ENCODE measurements at places on chromosomes 6 and 20.
A peak's percentile ranks its signal among the peaks of the same experiment; 100 is the strongest.

DNA sequence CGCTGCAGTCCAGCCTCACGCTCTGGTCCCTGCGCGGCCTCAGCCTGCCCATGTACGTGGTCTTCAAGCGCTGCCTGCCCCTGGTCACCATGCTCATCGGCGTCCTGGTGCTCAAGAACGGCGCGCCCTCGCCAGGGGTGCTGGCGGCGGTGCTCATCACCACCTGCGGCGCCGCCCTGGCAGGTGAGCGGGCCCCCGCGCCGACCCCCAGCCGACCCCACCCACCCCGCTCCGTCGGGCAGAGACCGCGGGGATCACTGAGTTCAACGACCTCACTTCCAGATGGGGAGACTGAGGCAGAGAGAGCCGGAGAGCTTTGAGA, 545 bp downstream of the SLC35D3 start:
- H3K27ac ChIP-seq: no peak overlapping the region
- H3K27me3 ChIP-seq: peaks cover 54% of the 10 kb centered on the region
- peak overlapping the region; percentile 47 for H3K4me3 ChIP-seq
- no peaks in the 10 kb centered on the region for H3K36me3 ChIP-seq
- H3K4me1 ChIP-seq: peaks cover 30% of the 10 kb centered on the region

DNA sequence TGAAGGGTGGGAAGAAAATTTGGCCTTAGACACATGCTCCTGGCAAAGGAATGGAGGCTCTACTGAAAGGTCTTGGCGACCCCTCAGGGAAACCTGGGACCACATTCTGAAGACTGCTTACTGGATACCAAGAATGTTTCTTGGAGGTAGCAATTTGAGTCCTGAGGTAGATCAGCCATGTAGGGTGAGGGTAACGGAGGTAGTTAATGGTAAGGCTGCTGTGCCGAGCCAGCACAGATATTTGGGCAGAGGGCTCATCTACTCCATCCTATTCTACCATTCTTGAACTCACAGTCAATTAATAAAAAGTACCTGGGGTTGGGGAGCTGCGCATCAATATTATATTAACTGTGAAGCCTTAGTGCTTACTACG, 401 bp upstream of the PHF3 start:
- H3K4me3 ChIP-seq: peak overlapping the region; percentile 87
- H3K36me3 ChIP-seq: no peaks in the 10 kb centered on the region
- no peak for DNase-seq
- H3K27ac ChIP-seq: peak overlapping the region; percentile 97
- H3K4me1 ChIP-seq: peaks cover 24% of the 10 kb centered on the region

GRCh38 chr6:90892271-90892670, 305.4 kb upstream of the MAP3K7 start:
- no peak overlapping the region for H3K27ac ChIP-seq
- no peak for DNase-seq
- no peaks in the 10 kb centered on the region for H3K4me1 ChIP-seq
- no peaks in the 10 kb centered on the region for H3K36me3 ChIP-seq

DNA sequence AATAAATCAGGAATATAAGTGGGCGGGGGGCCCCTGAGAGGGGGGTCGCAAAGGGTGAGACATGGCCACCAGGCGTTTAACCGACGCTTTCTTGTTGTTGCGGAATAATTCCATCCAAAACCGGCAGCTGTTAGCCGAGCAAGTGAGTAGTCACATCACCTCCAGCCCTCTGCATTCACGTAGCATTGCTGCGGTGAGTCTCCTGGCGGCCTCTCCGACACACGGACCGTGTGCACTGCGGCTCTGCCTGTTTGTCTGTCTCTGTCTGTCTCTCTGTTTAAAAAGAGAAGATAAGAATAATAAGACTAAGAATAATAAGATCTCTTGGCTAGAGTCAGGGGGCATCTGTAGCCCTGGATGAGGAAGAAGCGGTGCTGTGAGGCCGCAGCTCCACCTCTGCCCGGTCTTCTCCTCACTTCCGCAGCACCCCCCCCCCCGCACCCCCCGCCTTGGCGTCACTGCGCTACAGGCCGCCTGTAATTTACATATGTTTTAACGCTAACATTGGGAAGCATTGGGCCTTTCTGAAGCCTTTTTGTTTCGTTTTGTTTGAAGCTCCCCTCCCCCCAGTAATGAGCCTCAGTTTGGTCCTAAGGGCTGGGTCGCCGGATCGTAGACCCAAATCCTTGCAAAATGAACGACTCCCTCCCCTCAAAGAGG, 993 bp downstream of the STX16 start:
- H3K27me3 ChIP-seq: no peaks in the 10 kb centered on the region
- peak overlapping the region; percentile 72 for H3K4me3 ChIP-seq
- peaks cover 37% of the 10 kb centered on the region for H3K4me1 ChIP-seq
- peak; percentile 32 for DNase-seq
- no peaks in the 10 kb centered on the region for H3K36me3 ChIP-seq
- H3K27ac ChIP-seq: peak overlapping the region; percentile 88

DNA sequence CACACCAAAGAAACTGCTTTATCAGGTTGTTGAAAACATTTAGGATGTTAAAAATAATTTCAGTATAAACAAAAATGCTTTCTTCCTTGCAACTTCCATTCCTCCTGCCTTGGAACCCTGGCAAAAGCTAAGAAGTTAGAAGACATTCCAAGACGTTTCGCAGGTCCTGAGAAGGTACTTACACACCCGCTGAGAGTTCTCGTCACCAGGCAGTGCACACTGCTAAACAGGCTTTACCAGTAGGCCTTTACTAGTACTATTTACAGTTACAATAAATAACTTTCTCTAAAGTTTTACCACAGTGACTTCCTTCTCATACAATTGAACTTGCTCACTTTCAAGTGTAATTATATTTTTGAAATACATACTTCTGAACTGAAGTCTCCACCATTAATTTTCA, 81.4 kb upstream of the RPS6KA2 start:
- H3K27ac ChIP-seq: no peak overlapping the region
- no peaks in the 10 kb centered on the region for H3K27me3 ChIP-seq
- H3K36me3 ChIP-seq: no peaks in the 10 kb centered on the region
- no peak for DNase-seq

DNA sequence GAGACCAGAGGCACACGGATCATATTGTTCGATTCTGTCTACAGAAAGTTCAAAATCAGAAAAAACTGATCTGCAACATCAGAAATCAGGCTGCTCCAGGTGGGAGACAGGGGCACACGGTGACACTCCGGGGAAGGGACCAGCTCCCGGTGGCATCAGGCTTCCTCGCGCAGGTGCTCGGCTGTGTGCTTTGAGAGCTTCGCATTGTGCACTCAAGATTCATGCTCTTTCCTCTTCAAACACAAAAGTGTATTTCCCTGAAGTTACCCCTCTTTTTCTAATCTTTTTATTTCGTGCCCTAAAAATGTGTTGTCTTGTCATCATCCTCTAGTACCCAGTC, 108.1 kb downstream of the DLL1 start:
- H3K4me3 ChIP-seq: no peak overlapping the region
- H3K36me3 ChIP-seq: no peaks in the 10 kb centered on the region
- H3K27me3 ChIP-seq: no peaks in the 10 kb centered on the region
- no peak overlapping the region for H3K27ac ChIP-seq

DNA sequence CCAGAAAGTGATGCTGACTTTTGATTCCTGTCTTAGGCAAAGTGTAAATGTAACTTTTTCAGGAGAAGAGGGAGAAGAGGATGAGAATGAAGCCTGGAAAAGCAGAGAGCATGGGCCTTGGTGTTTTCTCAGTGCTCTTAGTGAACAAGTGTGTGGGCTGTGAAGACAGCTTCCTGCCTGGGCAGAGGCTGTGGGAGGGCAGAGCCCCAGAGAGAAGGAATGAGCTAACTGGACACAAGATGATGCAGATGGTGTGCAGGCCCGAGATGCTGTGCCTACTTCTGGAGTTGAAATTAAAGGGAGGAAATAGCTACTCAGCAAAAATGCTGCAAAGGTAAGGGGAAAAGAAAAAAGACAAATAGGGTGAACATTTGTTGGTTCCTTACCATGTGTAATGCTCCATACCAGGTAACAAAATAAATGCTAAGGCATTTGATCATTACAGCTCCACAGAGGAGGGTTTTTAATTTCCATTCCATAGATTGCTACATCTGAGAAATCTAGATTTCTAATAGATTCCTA, 87.0 kb upstream of the CEP162 start:
- H3K27ac ChIP-seq: no peak overlapping the region
- no peaks in the 10 kb centered on the region for H3K4me1 ChIP-seq
- DNase-seq: no peak
- H3K4me3 ChIP-seq: no peak overlapping the region
- no peaks in the 10 kb centered on the region for H3K27me3 ChIP-seq

GRCh38 chr6:151387175-151387970, 4.0 kb downstream of the ZBTB2 start:
- peak overlapping the region; percentile 100 for H3K27ac ChIP-seq
- H3K27me3 ChIP-seq: no peaks in the 10 kb centered on the region
- H3K4me1 ChIP-seq: peaks cover 20% of the 10 kb centered on the region
- no peak overlapping the region for H3K4me3 ChIP-seq
- no peak for DNase-seq

- peak overlapping the region; percentile 92 for H3K27ac ChIP-seq
- peak; percentile 45 for DNase-seq
- no peaks in the 10 kb centered on the region for H3K27me3 ChIP-seq
- H3K4me3 ChIP-seq: peak overlapping the region; percentile 68
- no peaks in the 10 kb centered on the region for H3K36me3 ChIP-seq
Measured at GRCh38 chr6:52994839-52995088, 320 bp downstream of the GSTA4 start.

DNA sequence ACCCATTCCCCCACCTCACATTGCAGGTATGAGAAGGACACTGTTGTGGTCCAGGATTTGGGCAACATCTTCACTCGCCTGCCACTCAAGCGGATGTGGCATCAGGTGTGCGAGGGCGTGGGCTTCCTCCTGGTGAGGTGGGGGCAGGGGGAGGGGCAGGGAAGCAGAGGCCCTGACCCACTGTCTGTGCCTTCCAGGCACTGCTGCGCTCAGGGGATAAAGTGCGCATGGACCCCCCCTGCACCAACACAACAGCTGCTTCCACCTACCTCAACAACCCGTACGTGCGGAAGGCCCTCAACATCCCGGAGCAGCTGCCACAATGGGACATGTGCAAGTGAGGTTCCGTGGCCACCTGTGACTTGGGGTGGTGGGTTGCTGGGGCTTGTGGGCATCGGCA, 3.7 kb downstream of the CTSA start:
- peaks cover 19% of the 10 kb centered on the region for H3K36me3 ChIP-seq
- peaks cover 8% of the 10 kb centered on the region for H3K4me1 ChIP-seq
- H3K4me3 ChIP-seq: no peak overlapping the region
- no peak for DNase-seq
- H3K27me3 ChIP-seq: no peaks in the 10 kb centered on the region
- H3K27ac ChIP-seq: no peak overlapping the region

- peak overlapping the region; percentile 33 for H3K4me3 ChIP-seq
- no peak overlapping the region for H3K27ac ChIP-seq
- no peaks in the 10 kb centered on the region for H3K36me3 ChIP-seq
- peak; percentile 65 for DNase-seq
Measured at GRCh38 chr6:49551078-49551865, 804 bp downstream of the C6orf141 start.

DNA sequence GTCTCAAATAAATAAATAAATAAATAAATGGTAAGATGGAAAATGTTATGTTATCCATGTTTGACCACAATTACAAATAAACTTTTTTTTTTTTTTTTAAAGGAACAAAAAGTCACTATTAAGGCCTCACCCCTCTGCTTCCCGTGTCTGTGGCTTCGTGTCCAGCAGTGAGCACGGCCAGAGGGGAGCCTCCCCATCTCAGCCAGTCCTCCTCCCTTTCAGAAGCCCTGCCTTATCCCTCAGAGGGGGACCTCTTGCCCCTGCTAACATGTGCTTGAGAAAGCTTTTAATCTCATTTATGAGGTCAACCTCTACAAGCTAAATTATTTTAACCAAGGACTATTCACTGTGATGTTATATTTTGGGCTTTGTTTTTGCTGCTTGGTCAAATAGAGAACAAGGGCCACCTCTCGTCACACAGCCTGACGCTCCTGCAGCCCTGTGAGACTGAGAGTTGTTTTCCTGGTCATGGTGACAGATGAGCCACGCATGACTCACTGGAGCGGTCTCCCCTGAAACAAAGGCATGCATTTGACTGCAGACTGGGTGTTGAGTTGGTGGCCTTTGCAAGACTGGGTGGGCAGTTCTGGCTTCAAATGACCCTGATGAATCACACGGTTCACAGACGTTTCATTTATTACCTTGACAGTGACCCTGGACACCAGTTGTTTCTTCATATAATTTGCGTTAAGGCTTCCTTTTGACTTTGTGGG, 131.8 kb downstream of the TIAM2 start:
- no peaks in the 10 kb centered on the region for H3K27me3 ChIP-seq
- no peak overlapping the region for H3K27ac ChIP-seq
- peaks cover 8% of the 10 kb centered on the region for H3K36me3 ChIP-seq
- DNase-seq: no peak
- H3K4me1 ChIP-seq: peaks cover 18% of the 10 kb centered on the region

DNA sequence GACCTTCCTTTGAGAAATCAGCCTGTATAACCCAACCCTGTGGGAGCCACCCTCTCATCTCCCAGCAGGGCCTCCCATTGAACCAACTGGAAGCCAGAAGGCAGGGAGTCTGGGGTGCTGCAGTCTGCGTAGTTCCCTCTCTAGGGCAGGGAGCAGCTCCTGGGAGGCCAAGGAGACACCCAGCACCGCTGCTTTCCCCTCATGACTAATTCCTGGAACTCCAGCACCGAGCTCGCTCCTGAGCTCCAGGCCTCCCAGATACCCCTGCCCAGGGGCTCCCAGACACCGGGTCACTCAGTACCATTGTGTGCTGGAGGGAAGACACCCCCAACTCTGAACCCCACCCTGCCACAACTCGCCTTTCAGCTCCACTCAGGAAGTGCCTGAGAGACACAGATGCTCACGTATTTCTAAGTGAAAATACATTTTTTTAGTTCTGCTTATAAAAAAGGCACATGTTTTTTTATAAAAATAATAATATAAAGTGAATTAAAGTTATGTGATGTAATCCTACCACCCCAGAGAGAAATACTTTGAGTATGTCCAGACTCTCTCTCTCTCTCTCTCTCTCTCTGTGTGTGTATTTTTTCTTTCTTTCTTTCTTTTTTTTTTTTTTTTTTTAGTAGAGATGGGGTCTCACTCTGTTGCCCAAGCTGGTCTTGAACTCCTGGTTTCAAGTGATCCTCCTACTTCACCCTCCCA, 17.5 kb downstream of the PIM1 start:
- H3K4me3 ChIP-seq: no peak overlapping the region
- DNase-seq: no peak
- H3K27me3 ChIP-seq: no peaks in the 10 kb centered on the region
- H3K27ac ChIP-seq: no peak overlapping the region
- H3K4me1 ChIP-seq: no peaks in the 10 kb centered on the region

DNA sequence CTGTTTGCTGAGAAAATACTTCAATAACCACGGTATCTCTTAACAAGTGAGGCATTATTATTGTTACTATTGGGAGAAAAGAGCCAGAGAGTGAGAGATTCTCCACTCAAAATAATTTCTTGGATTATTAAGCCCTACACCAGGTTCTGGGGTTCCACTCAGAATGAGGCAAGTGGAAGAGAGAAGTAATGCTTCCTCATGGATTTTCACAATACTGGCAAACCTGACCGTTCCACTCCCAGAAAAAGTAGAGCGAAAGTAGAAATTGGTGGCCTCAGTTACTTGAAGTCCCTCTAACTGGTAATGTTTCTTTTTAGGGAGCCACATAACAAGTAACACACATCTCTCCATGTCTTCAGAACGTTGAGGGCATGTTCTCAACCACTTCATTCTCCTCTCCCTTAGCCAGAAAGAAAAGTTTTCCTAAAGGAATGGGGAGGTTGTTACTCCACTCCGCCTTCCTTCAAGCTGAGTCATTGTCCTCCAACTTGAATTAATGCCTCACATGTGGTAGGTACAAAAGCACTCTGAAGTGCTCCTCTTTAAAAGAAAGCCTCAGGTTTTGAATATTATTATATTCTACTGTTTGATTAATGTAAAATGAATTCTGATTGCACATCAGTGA, 1.9 kb downstream of the BAG2 start:
- H3K27ac ChIP-seq: peak overlapping the region; percentile 90
- no peaks in the 10 kb centered on the region for H3K27me3 ChIP-seq
- no peak for DNase-seq
- H3K4me1 ChIP-seq: peaks cover 34% of the 10 kb centered on the region
- no peaks in the 10 kb centered on the region for H3K36me3 ChIP-seq

Data from tibial artery (tissue), 4 donors.